DMS79 (cell line): ENCODE measurements at places on chromosomes 4 and X.

- no peak for DNase-seq
These were observed 41.6 kb upstream of the IGSF1 start for GRCh38 chrX:131330735-131331134.

GRCh38 chrX:50707405-50707804 is 106.6 kb downstream of the SHROOM4 start:
- no peak for DNase-seq

DNA sequence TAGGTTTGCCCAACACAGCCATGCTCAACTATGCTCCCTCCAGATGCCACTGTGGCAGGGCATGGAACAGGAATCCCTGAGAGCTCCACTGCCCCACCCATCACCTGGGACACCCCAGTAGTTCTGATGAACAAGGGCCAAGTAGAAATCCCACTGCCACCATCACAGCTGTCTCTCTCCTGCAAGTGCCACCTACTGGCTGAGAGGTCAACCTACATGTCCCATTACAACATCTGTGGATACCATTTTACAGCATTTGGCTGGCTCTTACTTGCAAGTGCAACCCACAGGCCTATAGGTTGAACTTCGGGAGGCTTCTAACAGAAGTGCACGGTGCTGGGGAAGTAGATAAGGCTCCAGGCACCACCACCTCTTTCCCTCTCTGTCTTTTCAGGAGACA is 142.5 kb downstream of the CXXC4 start:
- DNase-seq, result no peak

- peak; percentile 46 for DNase-seq
These were observed 480 bp upstream of the RADX start for GRCh38 chrX:106611317-106611678.

DNA sequence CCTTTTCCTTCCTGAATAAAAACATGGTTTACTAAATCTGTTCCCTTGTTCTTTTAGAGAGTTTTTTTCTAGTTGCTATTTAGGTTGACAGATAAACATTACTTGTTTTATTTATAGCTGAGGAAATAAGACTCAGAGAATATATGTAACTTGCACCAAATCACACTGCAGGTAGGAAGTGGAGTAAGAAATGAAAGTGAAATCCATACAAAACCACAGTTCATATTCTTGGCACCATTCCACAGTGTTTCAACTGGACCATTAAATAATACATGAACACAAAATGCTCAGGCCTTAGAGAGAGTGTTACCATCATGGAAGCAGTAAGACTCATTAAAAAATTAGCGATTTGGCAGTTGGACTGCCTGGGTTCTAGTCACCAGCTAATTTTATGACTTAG is 326.9 kb upstream of the SLIT2 start:
- DNase-seq, result no peak
